Right atrium auricular region (tissue), 2 donors: ENCODE measurements at places on chromosomes 13 and 19. TPM values are rescaled to one million over a fixed set of nuclear protein-coding genes. Genes with fewer than 3 reads are reported as not detected.

Gene KRTDAP
- total RNA-seq, result not detected

Gene MBD3L2
- total RNA-seq, result not detected

Gene PRX
- total RNA-seq, result 4.8 TPM

Gene C5AR2
- 3.3 TPM for total RNA-seq

Gene CYP2A7
- not detected for total RNA-seq

Gene ITGBL1
- total RNA-seq, result 2.4 TPM

GRCh38 chr19:11138601-11139300, 16.8 kb downstream of the SPC24 start:
- DNase-seq, result peak; percentile 91

DNA sequence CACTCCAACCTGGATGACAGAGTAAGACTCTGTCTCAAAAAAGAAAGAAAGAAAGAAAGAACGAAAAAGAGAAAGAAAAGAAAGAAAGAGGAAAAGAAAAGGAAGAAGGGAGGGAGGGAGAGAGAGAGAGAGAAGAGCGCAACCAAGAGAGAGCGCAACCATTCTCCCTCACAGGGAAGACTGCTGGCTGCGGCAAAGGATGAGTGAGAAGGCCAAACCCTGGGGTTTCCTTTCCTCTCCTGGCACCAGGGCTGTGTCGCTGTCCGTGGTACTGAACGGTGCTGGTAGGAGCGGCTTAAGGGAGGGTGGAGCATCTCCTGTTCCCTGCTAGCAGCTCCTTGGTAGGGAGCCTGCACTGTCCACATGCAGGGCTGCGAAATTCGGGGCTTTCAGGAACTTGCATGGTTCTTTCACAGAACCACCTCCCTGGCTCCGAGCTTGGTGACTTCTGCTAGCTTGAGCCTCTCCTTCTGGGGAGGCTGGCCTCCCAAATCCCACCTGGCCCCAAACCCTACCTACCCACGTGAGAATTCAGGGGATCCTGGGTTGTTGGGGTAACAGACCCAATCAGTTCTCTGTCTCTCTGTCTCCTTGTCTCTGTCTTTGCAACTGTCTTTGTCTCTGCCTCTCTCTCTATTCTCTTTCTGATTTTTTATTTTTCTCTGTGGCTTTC, 51.1 kb upstream of the ZNRF4 start:
- DNase-seq, result no peak

- DNase-seq, result no peak
Measured at GRCh38 chr19:35316560-35316959, 12.4 kb upstream of the CD22 start.

GRCh38 chr19:11422163-11423065, 3.3 kb upstream of the RGL3 start:
- DNase-seq, result peak; percentile 93

DNA sequence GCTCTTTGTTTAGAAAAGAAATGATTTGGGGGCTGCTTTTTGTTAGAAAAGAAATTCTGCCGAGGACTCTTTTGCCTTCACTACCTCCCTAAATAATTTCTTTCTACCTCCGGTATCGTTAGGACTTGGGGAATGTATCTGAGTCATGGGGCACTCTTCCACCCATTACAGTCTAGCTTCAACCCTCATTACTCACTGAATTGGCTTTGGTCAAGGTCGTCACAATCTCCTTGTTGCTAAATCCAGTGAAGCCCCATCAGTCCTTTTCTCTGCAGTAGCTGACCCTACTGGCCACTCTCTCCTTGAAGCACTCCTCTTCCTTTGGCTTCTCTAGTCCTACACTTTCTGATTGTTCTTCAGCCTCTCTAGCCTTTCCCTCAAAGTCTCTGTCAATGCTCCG, 34.0 kb downstream of the WDR87 start:
- DNase-seq, result no peak

- DNase-seq, result no peak
Measured at GRCh38 chr13:97600458-97601075, 166.6 kb downstream of the RAP2A start.

DNA sequence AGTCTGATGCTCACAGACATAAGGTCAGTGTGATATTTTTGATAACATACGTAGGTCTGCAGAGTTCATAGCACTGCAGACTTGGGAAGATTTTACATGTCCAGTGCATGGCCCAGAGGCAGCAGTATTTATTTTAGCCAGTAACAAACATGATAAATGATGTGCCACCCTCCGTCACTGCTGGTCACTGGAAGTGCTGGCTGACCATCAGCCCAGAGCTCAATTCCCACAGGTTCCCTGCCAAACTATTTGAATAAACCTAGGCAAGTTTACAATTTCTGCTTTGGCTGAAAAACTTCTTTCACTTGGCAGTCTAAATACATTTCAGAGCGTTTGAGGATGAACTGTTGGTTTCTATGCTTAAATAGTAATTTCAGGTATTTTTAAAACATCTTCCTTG, 135.5 kb upstream of the EDNRB start:
- no peak for DNase-seq

DNA sequence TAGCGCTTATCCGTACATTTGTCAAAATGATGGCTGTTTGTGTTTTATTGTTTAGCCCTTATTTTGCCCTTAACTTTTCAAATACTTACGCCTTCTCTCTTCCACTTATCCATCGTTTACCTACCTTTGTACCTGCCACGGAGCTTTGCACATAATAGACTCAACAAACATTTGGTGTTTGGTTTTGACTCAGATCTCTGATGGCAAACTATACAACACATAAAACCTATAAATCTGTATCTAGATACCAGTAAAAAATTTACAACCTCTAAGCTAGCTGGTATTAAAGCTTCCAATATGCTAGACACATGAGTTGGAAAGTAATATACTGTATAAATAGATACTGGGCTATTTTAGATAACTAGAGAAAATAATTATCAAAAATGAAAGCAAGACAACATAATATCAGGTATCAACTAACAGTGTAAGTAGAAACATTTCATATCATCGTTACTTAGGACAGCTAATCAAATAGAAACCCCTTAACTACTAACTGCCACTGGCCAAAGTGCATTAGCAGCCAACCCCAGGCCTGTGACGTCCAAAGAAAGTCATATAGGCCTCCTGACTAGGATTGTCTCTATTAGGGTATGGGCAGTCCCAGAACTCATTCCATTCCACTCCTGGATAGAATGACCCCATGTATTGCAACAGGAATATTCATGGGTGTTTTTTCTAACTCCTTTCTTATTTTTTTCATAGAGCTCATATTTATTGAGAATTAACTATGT, 53.8 kb downstream of the KCTD12 start:
- no peak for DNase-seq

DNA sequence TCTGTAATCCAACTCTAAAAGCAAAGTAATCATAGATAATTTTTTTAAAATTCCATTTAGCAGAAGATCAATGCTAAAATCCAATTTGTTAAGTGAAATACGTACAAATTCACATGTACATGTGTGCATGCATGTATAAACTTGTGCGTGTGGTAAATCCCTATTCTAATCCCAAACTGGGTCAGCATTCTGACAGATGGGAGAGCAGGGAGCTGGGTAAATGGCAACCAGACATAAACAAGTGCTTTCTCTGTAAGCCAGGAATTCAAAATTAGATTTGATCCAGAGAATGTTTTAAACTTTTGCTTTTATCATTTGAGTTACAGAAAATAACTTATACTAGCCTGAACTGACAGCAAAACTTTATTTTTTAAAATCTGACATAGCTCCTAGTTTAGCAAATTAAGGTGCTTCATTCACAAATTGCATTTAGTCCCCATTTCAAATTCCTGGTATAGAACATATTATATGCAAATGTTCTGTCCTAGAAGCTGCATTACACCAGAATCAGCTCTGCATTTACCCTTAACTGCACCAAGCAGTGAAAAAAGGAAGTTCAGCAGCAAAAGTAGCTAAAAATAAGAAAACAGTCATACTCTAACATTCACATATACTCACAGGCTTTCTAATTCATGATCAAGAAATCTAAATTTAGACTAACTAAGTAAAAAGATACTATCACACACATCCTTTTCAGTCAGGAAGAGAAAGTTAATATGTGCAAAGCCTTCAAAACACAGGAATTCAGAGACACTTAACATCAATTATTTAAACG, 32.6 kb downstream of the UBL3 start:
- no peak for DNase-seq

DNA sequence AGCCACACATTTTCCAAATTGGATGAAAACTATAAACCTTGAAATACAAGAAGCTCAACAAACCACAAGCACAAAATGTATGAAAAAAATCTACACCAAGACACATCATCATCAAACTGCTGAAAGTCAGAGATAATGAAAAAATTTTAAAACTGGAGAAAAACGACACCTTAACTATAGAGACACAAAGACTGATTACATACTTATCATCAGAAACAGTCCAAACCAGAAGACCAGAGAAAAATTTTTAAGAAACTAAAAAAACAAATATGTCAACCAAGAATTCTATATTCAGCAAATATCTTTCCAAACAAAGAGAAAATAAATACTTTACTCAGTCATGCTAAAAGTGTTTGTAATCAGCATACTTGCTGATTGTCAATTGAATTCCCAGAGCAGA, 8.5 kb upstream of the ZNF823 start:
- no peak for DNase-seq

DNA sequence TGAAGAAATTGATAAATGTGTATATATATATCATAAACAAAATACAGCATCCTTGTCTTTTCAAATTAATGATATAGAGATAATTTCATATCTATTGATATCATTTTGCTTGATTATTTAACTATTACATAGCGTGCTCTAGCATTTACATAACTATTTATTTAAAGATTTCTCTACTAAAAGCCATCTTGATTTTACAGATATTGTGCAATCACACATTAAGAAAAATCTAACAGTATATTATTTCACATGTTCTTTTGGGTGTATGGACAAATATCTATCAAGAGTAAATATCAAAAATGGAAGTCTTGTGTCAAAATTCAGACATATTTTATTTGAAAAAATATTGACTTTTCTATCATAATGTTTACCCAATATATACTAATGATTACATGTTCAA, 966.8 kb downstream of the SLITRK5 start:
- DNase-seq, result no peak

DNA sequence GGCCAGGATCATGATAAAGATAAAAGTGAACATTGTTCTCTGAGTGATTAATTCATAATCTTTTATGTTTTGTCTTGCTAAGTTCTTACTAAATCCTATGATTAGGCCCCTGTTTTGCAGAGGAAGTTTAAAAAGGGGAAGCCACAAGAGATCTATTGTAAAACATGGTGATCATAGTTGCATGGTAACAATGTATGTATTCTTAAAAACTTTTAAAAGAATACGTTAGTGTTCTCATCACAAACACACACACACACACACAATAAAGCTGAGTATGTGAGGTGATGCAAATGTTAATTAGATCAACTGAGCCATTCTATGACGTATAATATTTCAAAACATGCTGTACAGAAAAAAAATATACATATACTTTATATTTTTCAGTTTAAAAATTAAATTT, 51.2 kb downstream of the MBD3L2B start:
- DNase-seq, result no peak
